ENCODE measurements at places on chromosomes 3 and 15. TPM values are rescaled to one million over a fixed set of nuclear protein-coding genes. Genes with fewer than 3 reads are reported as not detected.

The GOLGA8J gene
- total RNA-seq = not detected

The CCRL2 gene
- total RNA-seq = 10.6 TPM

The NPAP1 gene
- not detected for total RNA-seq

The XIRP1 gene
- not detected for total RNA-seq

The GOLGA6A gene
- total RNA-seq = 0.20 TPM

The HAPLN3 gene
- 251 TPM for total RNA-seq

The CHRNA7 gene
- total RNA-seq = not detected

The GUCA1C gene
- total RNA-seq = not detected

The AGTR1 gene
- not detected for total RNA-seq

Data from CD4-positive, CD25-positive, alpha-beta regulatory T cell (primary cell).